Left renal pelvis (tissue), 4 donors: ENCODE measurements at places on chromosomes 3 and 15. TPM values are rescaled to one million over a fixed set of nuclear protein-coding genes. Genes with fewer than 3 reads are reported as not detected.

- no peak for DNase-seq
These were observed 24.5 kb downstream of the HHLA2 start for GRCh38 chr3:108320746-108321350.

TMEM207 gene
- 13.4 TPM for polyA plus RNA-seq

BMF gene
- polyA plus RNA-seq: 22.2 TPM

ANKRD34C gene
- not detected for polyA plus RNA-seq

C3orf33 gene
- 11.7 TPM for polyA plus RNA-seq

- DNase-seq: no peak
These were observed 8.7 kb downstream of the DLG1 start for GRCh38 chr3:197289726-197290125.

DNA sequence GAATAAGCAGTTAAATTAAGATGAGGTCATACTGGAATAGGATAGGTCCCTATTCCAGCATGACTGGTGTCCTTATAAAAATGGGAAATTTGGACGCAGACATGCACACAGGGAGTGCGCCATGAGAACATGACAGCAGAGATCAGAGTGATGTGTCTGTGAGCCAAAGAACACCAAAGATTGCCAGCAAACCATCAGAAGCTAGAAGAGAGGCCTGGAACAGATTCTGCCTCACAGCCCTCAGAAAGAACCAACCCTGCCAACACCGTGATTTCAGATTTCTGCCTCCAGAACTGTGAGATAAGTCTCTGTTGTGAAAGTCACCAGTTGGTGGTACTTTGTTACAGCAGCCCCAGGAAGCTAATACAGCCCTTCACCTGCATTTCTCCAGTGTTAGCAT, 34.7 kb downstream of the EPHB1 start:
- no peak for DNase-seq

DNA sequence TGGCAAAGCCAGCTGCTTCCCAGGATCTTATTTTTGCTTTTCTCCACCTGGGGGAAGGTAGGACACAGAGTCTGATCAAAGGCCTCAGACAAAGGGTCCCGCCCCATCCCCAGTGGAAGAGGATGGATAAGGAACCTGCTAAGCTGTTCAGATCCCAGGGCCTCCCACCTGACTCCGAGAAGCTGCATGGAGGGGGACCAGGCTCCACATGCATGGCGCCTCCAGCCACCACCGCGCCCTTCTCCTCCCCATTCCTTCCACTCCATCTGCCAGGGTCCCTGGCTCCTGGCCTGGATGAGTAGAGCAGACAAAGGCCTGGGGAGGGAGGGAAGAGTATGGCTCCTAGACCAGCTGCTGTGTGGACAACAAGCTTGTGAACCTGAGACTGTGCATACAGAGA, 20.0 kb upstream of the CRABP1 start:
- no peak for DNase-seq

PDZRN3 gene
- polyA plus RNA-seq: 55.1 TPM

DNA sequence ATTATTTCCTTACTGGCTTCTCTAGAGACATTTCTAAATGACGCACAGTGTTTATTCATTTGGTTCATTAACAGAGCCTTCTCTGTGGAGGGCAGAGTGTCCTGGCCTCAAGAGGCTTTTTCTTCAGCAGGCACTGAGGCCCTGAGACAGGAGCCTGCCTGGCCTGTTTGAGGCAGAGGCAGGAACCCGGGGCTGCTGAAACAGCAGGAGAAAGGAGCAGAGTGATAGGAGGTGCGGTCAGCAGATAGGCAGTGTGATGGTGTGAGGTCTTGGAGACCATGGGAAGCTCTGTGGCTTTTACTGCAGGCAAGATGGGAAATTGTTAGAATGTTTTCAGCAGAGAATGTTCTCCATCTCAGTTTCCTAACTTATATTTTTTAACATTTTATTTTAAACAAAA, 358.2 kb downstream of the FEZF2 start:
- DNase-seq: no peak

SLC24A5 gene
- not detected for polyA plus RNA-seq

TIMP4 gene
- polyA plus RNA-seq: 7.1 TPM

ROPN1B gene
- 0.86 TPM for polyA plus RNA-seq

GRCh38 chr15:82137261-82137660, 91.4 kb upstream of the MEX3B start:
- DNase-seq: no peak

GRCh38 chr15:59283717-59284391, 77.2 kb downstream of the LDHAL6B start:
- DNase-seq: no peak

DNA sequence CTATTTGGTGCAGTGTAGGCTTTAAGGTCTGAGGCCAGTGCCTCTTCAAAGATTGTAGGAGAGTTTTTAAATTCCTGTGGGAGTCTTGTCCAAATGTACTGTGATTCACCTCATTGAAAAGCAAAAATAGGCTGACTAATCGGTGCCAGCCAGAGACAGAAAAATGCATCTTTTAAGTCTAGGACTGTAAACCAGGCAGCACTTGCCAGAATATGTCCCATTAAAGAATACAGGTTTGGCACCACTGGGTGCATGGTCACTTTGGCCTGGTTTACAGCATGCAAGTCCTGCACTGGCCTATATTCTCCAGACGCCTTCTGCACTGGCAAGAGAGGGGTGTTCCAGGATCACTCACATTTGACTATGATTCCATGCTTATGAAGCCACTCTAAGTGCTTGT, 20.3 kb upstream of the NOX5 start:
- no peak for DNase-seq

- no peak for DNase-seq
These were observed 482.3 kb upstream of the NECTIN3 start for GRCh38 chr3:110589341-110589740.
